ENCODE measurements at places on chromosomes 5 and 9. TPM values are rescaled to one million over a fixed set of nuclear protein-coding genes. Genes with fewer than 3 reads are reported as not detected.

GRCh38 chr9:2178034-2178734 is 163.0 kb downstream of the SMARCA2 start:
- no peaks in the 10 kb centered on the region for H3K4me1 ChIP-seq
- DNase-seq, result no peak
- no peaks in the 10 kb centered on the region for H3K36me3 ChIP-seq

- no peak for DNase-seq
- H3K4me3 ChIP-seq, result no peak overlapping the region
- no peaks in the 10 kb centered on the region for H3K4me1 ChIP-seq
- no peak overlapping the region for H3K27ac ChIP-seq
- H3K27me3 ChIP-seq, result no peaks in the 10 kb centered on the region
Observed at GRCh38 chr9:37988041-37988440, 81.0 kb downstream of the SHB start.

GABRA1 gene
- not detected for total RNA-seq

CDO1 gene
- total RNA-seq, result not detected

DNA sequence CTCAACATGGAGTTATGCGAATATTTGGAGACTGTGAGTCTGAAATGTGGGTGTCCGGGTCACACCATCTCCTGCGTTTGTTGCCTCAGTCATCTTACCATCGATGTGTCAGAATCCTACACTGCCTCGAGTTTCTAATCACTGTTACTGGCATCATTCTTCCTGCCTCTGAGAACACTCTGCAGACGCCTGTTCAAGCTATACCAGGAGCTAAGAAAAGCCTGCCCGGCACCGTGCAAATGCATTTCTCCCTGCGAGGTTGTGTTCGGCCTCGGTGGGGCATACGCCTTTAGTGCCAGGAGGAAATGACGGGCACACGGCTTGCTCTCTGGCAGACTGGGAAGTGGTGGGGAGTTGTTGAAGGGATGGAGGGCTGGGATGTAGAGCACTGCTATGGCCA is 31.2 kb upstream of the SLC25A51 start:
- no peak for DNase-seq
- no peaks in the 10 kb centered on the region for H3K36me3 ChIP-seq
- H3K4me1 ChIP-seq, result peaks cover 30% of the 10 kb centered on the region
- H3K27me3 ChIP-seq, result no peaks in the 10 kb centered on the region
- no peak overlapping the region for H3K4me3 ChIP-seq
- no peak overlapping the region for H3K27ac ChIP-seq

DNA sequence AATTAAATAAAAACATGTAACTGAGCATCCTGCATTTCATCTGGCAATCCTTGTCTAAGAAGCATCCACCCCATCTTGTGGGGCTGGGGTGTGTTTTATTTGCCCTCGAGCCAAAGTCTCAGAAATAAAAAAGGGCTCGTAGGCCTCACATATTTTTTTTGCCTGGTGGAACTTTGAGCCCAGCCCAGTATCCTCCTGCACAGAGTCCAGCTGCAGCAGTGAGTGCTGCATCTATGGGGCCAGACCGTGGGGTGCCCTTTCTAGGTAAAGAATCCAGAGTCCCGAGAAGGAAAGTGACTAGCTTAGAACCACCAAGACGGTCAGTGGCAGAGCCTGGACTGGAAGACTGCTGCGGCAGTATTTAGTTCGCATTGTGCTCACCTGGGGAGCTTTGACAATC is 33.1 kb downstream of the NEURL1B start:
- no peaks in the 10 kb centered on the region for H3K36me3 ChIP-seq
- H3K4me3 ChIP-seq, result no peak overlapping the region
- no peak for DNase-seq
- peaks cover 16% of the 10 kb centered on the region for H3K4me1 ChIP-seq

GRCh38 chr9:124078641-124079040 is 67.1 kb downstream of the LHX2 start:
- peak overlapping the region; percentile 70 for H3K27ac ChIP-seq
- DNase-seq, result peak; percentile 82
- no peak overlapping the region for H3K4me3 ChIP-seq

- no peaks in the 10 kb centered on the region for H3K4me1 ChIP-seq
- no peaks in the 10 kb centered on the region for H3K36me3 ChIP-seq
- no peak for DNase-seq
- no peak overlapping the region for H3K27ac ChIP-seq
- H3K27me3 ChIP-seq, result no peaks in the 10 kb centered on the region
Observed at GRCh38 chr5:158611581-158611980, 488.1 kb downstream of the EBF1 start.

TTC23L gene
- total RNA-seq, result 7.1 TPM

DNA sequence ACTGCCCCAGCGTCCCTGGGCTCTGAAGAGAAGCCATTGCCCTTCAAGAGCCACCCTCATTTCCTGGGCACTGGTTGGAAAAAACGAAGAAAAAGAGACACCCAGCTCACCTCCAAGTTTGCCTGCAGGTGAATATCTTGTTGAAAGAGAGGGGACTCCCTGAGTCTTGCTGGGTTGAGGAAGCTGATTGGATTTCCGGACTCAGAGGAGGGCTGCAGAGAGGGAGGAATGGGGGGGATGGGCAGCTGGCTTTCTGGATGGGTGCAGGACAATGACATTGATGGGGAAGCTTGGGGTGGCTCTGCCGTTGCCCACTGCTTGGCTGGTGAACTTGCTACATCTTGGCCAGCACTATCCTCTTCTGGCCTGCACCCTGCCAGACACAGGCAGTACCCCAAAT is 31.0 kb upstream of the IER5L start:
- no peaks in the 10 kb centered on the region for H3K36me3 ChIP-seq
- no peak for DNase-seq
- no peak overlapping the region for H3K4me3 ChIP-seq
- H3K27ac ChIP-seq, result no peak overlapping the region
- no peaks in the 10 kb centered on the region for H3K4me1 ChIP-seq

- H3K4me1 ChIP-seq, result no peaks in the 10 kb centered on the region
- no peak overlapping the region for H3K4me3 ChIP-seq
- DNase-seq, result no peak
- H3K36me3 ChIP-seq, result no peaks in the 10 kb centered on the region
Observed at GRCh38 chr9:21244836-21245235, 5.0 kb upstream of the IFNA14 start.

GRCh38 chr5:142864290-142865260 is 94.4 kb downstream of the ARHGAP26 start:
- H3K27ac ChIP-seq, result no peak overlapping the region
- no peak for DNase-seq
- no peaks in the 10 kb centered on the region for H3K36me3 ChIP-seq
- peaks cover 31% of the 10 kb centered on the region for H3K4me1 ChIP-seq

DNA sequence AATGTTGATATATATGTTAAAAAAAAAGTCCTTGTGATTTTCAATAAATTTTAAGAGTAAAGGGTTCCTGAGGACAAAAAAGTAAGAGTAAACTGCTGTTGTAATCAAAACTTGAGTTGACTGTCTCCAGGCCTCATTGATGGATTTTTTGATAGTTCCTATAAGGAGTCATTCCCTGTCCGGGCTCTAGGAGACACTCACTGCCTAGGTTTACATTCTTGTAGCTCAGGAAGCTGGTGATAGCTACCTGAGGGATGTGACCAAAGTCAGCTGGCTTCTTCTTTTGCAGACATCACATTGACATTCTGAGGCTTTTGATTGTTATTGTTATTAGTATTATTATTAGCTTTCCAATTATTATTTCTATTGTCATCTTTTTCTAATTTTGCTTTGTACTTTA is 116.5 kb upstream of the FBXL7 start:
- H3K27me3 ChIP-seq, result peaks cover 24% of the 10 kb centered on the region
- no peaks in the 10 kb centered on the region for H3K4me1 ChIP-seq
- no peak overlapping the region for H3K27ac ChIP-seq
- no peak overlapping the region for H3K4me3 ChIP-seq
- DNase-seq, result no peak
- H3K36me3 ChIP-seq, result no peaks in the 10 kb centered on the region

HTR4 gene
- total RNA-seq, result not detected

- peak overlapping the region; percentile 92 for H3K27ac ChIP-seq
- peaks cover 79% of the 10 kb centered on the region for H3K4me1 ChIP-seq
- H3K36me3 ChIP-seq, result 0 out of 2 replicates have a peak, but pooled peaks cover 6% of the 10 kb centered on the region
- H3K4me3 ChIP-seq, result peak overlapping the region; percentile 30
- peak; percentile 87 for DNase-seq
Observed at GRCh38 chr5:14190194-14191164, 47.3 kb downstream of the TRIO start.

- no peaks in the 10 kb centered on the region for H3K36me3 ChIP-seq
- no peak overlapping the region for H3K27ac ChIP-seq
- no peaks in the 10 kb centered on the region for H3K27me3 ChIP-seq
- no peak for DNase-seq
- no peaks in the 10 kb centered on the region for H3K4me1 ChIP-seq
Observed at GRCh38 chr9:520302-520701, 305.6 kb downstream of the DOCK8 start.

DNA sequence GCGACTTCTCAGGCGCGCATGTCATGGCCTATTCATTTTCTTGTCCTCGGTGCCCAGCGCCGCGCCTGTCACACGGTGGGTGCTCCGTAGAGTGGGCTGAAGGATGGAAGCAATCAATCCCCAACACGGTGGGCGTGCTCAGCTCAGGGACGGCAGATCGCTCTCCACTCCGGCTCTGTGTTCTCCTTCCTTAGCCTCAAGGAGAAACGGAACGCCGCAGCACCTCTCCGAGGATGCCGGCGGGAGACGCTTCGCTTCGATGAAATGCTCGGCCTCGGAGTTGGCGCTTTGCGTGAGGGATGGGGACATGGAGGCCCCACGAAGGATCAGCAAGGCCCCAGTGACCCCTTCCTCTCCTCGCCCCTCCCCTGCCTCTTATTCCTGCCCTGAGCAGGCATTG is 199.5 kb downstream of the C9orf50 start:
- H3K4me3 ChIP-seq, result no peak overlapping the region
- H3K36me3 ChIP-seq, result no peaks in the 10 kb centered on the region
- H3K4me1 ChIP-seq, result peaks cover 5% of the 10 kb centered on the region
- no peaks in the 10 kb centered on the region for H3K27me3 ChIP-seq
- no peak for DNase-seq

- H3K4me1 ChIP-seq, result peaks cover 51% of the 10 kb centered on the region
- DNase-seq, result peak; percentile 98
- H3K36me3 ChIP-seq, result no peaks in the 10 kb centered on the region
- no peaks in the 10 kb centered on the region for H3K27me3 ChIP-seq
- H3K4me3 ChIP-seq, result peak overlapping the region; percentile 51
- H3K27ac ChIP-seq, result peak overlapping the region; percentile 93
Observed at GRCh38 chr5:2780421-2781171, 29.1 kb upstream of the IRX2 start.

DIRAS2 gene
- total RNA-seq, result not detected

DNA sequence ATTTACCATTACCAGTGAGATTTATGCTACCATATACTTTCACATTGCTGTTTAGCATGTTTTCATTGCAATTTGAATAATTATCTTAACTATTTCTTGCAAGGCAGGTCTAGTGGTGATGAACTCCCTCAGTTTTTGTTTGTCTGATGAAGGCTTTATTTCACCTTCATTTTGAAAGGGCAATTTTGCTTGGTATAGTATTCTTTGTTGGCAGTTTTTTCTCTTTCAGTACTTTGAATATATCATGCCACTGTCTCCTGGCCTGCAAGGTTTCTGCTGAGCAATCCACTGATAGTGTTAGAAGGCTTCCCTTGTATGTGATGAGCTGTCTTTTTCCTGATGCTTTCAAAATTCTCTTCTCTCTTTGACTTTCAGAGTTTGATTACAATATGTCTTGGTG is 188.0 kb downstream of the MARCHF11 start:
- no peak for DNase-seq
- H3K4me1 ChIP-seq, result no peaks in the 10 kb centered on the region
- H3K27me3 ChIP-seq, result no peaks in the 10 kb centered on the region
- no peak overlapping the region for H3K27ac ChIP-seq
- no peaks in the 10 kb centered on the region for H3K36me3 ChIP-seq
